ENCODE measurements at places on chromosomes 6 and 20. TPM values are rescaled to one million over a fixed set of nuclear protein-coding genes. Genes with fewer than 3 reads are reported as not detected.

The TEAD3 gene
- 1.8 TPM for total RNA-seq

The C20orf202 gene
- not detected for total RNA-seq

The RIPOR2 gene
- total RNA-seq, result 9.4 TPM

The PLCB4 gene
- not detected for total RNA-seq

The GATA5 gene
- total RNA-seq, result not detected

The GSTA3 gene
- not detected for total RNA-seq

The TOMM34 gene
- total RNA-seq, result 62.1 TPM

The TINAG gene
- total RNA-seq, result not detected
